ENCODE measurements at places on chromosomes 11 and 22.

DNA sequence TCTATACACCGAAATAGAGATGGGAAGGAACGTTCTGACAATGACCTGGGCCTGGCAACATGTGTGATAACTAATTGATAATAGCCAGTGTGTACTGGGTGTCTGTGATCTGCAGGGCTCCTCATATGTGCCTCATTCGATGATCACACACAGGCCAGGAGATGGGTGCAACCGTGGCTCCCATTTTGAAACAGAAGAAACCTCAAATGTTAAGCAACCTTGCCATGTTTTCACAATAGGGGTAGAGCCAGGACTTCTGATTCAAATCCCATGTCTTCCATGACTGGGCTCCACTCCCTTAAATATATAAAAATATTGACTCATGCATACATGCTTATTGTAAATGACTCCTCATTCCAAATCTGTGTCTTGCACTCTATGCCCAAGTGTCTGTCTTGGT is 11.1 kb downstream of the APOL3 start:
- DNase-seq: no peak

DNA sequence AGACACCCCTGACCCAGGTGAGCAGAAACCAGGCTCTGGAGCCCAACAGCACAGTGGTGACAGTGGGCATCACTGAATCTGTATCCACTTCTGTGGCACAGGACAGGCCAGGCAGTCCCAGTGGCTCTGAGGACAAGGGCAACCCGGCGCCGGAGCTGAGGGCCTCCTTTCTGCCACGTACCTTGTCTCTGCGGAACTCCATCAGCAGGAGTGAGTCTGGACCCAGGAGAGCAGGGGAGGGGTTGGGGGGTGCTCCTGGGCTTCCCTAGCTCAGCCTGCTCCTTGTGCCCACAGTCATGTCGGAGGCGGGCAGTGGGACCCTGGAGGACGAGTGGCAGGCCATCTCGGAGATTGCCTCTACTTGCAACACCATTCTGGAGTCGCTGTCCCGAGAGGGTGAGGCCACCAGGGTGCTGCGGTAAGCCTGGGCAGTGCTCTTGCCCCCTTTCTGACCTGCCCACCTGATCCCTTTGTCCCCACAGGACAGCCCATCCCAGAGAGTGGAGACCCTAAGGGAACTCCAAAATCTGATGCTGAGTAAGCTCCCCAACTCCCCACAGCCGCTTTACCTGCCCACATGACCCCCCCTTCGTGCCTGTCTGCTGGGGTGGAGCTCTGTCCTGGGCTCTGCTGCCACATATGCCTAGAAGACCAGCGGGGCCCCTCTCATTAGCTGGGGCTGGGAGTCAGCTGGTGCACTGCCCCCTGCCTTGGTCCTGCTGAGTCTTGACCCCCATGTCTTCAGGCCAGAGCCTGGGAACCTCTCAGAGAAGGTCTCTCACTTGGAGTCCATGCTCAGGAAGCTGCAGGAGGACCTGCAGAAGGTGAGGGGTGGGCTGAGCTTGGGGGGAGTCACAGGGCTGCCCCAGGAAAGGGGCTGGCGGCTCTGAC is 12.0 kb downstream of the SIPA1 start:
- DNase-seq: no peak

DNA sequence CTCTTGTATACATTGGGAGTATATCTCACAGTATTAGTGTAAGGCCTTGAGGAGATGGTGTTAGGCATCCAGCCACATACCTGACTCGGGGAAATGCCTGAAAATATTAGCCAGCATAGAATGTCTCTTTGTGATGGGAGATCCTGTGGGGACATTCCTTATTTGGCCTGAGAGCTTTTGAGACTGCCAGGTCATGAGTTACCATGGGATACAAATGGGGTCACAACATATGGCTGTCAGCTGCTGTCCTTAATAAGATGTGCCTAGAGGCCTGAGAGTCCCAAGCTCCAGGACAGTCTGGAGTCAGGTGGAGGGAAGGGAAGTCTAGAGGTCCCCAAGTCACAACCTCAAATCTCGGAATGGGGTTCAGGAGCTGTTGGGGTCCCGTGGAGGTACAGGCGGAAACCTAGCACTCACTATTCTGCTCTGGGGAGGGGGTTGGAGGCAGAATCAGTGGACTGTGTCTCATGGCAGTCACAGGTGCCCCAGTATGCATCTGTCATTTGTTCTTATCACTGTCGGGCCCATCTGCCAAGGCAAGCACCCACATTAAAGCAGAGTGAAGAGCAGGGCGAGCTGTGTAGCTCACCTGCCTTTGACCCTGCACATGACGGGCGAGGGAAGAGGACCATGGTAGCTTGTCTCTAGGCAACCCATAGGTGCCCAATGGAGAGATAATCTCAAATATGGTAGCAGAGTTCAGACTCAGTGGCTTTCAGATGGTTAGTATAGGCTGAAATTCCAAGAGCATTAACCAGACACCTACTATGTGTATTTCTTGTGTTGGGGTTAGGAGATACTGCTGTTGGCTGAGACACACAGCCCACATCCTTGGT is 29.9 kb downstream of the KCNQ1OT1 start:
- no peak for DNase-seq

- DNase-seq: no peak
Measured at GRCh38 chr11:29405305-29405704, 611.5 kb downstream of the KCNA4 start.

DNA sequence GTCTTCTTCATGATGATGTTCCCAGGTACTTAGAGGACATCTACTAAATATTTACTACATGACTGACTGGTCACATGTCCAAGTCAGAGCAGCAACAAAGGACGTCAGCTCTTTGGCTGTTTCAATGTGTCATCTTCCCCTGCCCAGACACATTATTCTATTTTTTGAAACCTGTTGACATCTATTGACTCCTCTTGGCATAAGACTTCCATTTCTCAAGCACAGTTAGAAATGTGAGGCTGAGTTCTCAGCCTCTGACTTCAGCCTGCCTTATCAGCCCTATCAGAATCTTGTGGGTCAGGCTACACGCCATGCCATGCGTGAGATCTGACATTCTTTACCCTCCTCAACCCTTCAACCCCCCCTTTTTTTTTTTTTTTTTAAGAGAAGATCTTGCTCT is 63.8 kb downstream of the SC5D start:
- DNase-seq: no peak

- no peak for DNase-seq
Measured at GRCh38 chr11:95512177-95512576, 277.4 kb downstream of the FAM76B start.

- DNase-seq: no peak
Measured at GRCh38 chr11:9849389-9849788, 185.5 kb downstream of the SWAP70 start.

GRCh38 chr11:88950975-88951374 is 114.8 kb downstream of the GRM5 start:
- no peak for DNase-seq

GRCh38 chr11:112608509-112608908 is 347.8 kb upstream of the PLET1 start:
- no peak for DNase-seq

DNA sequence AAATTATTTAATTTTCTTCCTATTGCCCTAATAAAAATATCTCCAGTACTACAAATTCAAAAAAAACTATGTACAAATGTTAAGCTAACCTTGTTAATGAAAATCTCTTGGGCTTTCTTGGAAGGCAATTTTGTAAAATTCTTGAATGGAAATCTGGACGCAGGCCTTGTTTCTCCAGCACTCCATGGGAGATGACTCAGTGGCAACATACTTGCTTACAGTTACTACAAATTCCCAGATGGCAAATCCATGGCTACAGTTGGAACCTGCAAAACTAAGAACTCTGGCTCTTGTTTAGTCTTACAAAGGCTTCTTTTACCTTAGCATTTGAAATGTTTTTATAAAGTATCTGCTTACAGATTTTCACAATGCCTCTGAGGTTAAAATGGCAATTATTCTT is 725.2 kb downstream of the DLG2 start:
- DNase-seq: no peak

DNA sequence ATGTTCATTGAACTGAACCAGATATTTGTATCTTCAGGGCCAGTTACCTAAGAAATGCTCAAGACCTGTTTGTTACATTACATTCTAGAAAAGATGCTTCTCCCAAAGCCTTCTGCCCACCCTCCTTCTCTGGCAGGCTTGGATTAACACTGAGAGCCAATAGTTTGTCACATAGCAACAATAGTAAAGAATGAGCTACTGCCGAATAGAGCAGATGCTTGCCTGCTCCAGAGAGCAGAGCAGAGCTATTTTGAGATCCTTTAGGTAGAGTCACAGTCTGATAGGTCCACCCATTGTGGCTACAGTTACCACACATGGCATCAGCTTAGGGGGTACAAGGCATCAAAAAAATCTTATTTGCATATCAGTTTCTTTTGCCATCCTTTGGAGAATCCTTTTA is 13.5 kb upstream of the EP300 start:
- DNase-seq: no peak

- DNase-seq: no peak
Measured at GRCh38 chr11:68741463-68741862, 9.9 kb downstream of the TESMIN start.

DNA sequence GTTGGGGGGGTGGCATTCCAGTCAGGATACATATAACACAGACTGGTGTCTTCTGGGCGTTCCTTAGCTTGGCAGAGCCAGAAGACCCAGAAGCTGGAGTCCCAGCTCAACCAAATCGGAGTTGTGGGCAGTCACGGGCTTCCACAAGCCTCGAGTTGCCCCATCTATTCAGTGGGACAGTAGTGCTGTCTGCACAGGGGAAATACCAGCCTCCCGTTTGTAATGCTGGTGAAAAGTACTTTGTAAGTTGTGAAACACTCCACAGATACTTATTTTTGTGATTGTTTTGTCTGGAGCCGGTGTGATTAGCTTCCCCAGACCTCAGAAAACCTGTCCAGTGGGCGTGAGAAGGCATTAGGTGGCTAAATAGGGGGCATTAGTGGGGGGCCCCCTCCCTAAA is 13.6 kb downstream of the DGKZ start:
- no peak for DNase-seq

GRCh38 chr11:69278091-69278867 is 15.7 kb upstream of the MYEOV start:
- DNase-seq: no peak

GRCh38 chr11:104122011-104122635 is 41.8 kb downstream of the PDGFD start:
- no peak for DNase-seq
